Activated T-helper 2 cell treated with anti-CD3 and anti-CD28 coated beads, Interferon-gamma antibody, Interleukin-2, Interleukin-4, amounts not matched to agents 10 μg/mL and 5 μg/mL and 100 μg/mL, durations not matched to agents 14 hours and 24 hours and 36 hours (primary cell): ENCODE measurements at places on chromosomes 3 and 15. TPM values are rescaled to one million over a fixed set of nuclear protein-coding genes. Genes with fewer than 3 reads are reported as not detected.

Gene COL6A6
- total RNA-seq: not detected in 2 replicates

- DNase-seq: no peak
Observed at GRCh38 chr15:62855085-62855476, 187.5 kb upstream of the TPM1 start.

Gene MLF1
- 2.2 and 3.4 TPM in 2 replicates for total RNA-seq

DNA sequence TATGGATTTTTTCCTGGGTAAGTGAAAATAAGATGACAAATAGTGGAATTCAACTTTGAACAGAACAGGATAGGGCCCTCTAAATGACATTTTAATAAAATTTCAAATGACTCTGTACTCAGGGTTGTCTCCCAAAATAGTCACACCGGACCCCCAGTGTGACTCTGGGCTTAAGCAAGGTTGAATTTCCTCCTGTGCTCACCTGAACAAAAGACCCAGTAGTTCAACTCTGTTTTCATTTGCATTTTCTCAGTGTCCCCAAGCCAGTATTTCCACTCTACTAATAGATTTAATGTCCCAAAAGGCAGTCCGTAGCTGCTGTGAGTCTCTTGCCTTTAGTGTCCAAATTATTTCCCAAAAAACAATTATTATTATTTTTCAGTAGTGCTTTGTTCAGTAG is 296.6 kb downstream of the PLOD2 start:
- no peak for DNase-seq

Gene MESP2
- 0.39 and 0.41 TPM in 2 replicates for total RNA-seq

Gene PLA2G4B
- total RNA-seq: 8.0 and 10.5 TPM in 2 replicates

DNA sequence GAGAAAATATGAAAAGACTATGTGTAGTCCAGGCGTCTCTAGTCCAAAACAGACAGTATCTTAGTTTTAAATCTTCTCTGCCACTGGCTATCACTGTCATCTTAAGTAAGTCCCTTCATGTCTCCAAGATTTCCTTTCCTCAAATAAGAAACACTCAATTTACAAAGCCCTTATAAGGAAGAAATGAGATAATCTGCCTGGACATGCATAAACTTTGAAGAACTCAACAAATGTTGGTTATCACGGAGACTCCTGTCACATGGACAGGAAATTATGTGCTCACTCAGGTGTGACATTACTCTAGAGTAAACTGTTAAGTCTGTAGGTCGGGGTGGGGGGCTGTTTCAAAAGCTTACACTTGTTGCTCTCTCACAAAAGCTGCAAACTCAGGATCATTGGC is 91.9 kb downstream of the IMPG2 start:
- DNase-seq: no peak
